ENCODE measurements at places on chromosomes 5 and 9.

- peak; percentile 71 for DNase-seq
These were observed 1.5 kb downstream of the GGTA1 start for GRCh38 chr9:121498150-121498486.

- no peak for DNase-seq
These were observed 696.8 kb upstream of the COX7C start for GRCh38 chr5:85920984-85921383.

- DNase-seq: no peak
These were observed 221.6 kb downstream of the NFIB start for GRCh38 chr9:14092344-14092743.

- DNase-seq: no peak
These were observed 315.5 kb upstream of the RGMB start for GRCh38 chr5:98458004-98458403.

DNA sequence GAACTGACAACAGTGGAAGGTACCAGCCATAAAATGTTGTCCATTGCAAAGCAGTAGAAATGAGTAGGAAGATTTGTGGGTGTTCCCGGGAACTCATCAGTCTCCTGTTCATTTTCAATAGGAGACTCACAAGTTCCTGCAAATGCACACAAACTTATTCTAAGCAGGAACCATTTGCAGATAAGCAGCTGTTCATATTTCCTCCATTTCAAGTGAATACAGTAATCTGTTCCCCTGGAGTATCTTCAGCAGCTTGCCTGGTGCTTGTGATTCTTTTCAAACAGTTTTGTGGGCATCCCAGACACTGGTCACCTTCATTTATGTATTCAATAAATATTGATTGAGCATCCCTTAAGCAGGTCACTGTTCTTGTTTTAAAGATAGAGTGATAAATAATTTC lies 1315.5 kb upstream of the C9orf72 start:
- no peak for DNase-seq

GRCh38 chr9:137486545-137487453 lies 27.7 kb upstream of the NSMF start:
- DNase-seq: no peak

DNA sequence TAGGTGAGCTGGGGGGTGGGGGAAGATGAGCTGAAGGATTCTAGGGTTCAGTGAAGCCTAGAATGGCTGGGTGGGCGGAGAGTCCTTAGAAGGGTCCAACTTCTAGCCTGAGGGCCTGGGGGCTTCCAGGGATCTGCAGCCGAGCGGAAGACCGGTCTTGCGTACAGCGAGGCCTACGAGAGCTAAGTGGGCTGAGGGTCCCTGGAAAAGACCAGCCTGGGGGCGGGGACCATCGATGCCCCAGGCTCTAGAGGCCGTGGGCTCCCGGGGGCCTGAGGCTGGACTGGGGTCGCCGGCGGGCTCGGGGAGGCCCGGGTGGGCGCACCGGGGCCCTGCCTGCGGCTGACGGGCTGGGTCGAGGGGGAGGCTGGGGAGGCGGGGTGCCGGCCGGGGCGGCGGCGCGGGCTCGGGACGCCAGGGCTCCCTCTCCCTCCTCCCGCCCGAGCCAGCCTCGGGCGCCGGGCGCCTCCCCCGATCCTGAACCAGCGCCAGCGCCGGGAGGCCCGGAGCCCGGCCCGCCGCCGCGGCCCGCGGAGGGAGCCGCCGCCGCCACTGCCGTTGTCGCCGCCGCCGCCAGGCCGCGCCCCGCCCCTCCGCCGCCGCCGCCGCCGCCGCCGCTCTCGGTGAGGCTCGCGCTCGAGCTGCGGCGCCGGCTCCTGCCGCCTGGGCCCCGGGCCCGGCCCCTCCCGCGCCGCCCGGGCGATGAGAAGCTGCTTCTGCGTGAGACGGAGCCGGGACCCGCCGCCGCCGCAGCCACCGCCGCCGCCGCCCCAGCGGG lies at the start of gene MVB12B:
Gene MVB12B, plus strand, starts transcription at position 602 of the 778 bp plus-strand sequence. Its CDS starts 101 bp downstream, at position 703.
- DNase-seq: peak; percentile 67

- DNase-seq: no peak
These were observed 177.0 kb downstream of the FGF18 start for GRCh38 chr5:171596391-171596878.

DNA sequence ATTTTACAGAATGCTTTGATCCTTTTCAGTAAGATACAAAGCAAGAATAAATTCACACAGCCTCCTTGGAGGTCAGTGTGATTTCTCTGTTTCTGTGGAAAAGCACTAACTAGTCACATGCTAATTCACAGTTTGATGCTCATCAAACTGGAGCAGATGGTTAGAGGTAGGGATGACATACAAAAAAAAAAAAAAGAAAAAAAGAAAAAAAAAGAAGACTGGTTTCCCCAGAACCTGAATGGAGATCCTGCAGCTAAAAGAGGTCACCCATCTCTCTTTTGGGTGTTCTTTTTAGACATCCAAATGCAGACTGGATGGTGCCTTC lies 123.7 kb upstream of the ANKRD55 start:
- DNase-seq: no peak

- DNase-seq: no peak
These were observed 912.9 kb upstream of the SEMA6A start for GRCh38 chr5:117487556-117487955.

- no peak for DNase-seq
These were observed 28.0 kb downstream of the TEX10 start for GRCh38 chr9:100324594-100325200.

- no peak for DNase-seq
These were observed 20.1 kb upstream of the ZNF622 start for GRCh38 chr5:16485656-16486055.

GRCh38 chr9:74497748-74498620 lies 849 bp downstream of the RORB start:
- DNase-seq: peak; percentile 25

DNA sequence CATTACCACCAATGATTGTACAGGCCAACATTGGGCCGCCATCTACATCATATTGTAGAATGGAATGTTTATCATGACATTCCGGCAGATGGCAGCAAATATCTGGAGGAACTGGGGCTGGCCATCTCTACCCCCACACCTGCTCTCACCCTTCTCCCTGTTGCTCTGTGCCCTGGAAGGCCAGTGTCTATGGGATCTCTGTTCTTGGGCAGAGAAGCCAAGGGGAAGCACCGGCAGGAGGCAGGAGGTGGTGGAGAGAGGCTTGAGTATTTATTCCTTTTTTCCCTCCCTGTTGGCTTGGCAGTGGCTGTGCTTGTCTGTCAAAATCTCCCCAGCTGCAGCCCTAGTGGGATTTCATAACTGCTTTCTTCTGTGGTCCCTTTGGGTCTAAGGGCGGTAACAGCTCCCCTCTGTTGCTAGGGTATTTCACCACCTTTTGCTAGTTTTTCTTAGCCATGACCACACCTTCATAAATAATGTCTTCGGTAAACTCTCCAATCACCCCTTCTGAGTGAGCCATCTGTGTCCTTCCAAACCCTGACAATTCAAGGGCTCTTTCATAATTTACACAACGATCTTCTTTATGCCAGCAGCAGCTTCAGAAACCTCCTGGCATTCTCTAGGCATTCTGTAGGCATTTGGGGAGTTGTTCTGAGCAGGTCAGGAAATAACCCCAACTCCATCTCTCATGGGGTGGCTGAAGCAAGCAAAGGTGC lies 225.8 kb downstream of the MELK start:
- DNase-seq: peak; percentile 41

- no peak for DNase-seq
These were observed 262.5 kb downstream of the NPR3 start for GRCh38 chr5:32973646-32974045.

All from GM12891 (cell line).